ENCODE measurements at places on chromosomes 12 and 14.

DNA sequence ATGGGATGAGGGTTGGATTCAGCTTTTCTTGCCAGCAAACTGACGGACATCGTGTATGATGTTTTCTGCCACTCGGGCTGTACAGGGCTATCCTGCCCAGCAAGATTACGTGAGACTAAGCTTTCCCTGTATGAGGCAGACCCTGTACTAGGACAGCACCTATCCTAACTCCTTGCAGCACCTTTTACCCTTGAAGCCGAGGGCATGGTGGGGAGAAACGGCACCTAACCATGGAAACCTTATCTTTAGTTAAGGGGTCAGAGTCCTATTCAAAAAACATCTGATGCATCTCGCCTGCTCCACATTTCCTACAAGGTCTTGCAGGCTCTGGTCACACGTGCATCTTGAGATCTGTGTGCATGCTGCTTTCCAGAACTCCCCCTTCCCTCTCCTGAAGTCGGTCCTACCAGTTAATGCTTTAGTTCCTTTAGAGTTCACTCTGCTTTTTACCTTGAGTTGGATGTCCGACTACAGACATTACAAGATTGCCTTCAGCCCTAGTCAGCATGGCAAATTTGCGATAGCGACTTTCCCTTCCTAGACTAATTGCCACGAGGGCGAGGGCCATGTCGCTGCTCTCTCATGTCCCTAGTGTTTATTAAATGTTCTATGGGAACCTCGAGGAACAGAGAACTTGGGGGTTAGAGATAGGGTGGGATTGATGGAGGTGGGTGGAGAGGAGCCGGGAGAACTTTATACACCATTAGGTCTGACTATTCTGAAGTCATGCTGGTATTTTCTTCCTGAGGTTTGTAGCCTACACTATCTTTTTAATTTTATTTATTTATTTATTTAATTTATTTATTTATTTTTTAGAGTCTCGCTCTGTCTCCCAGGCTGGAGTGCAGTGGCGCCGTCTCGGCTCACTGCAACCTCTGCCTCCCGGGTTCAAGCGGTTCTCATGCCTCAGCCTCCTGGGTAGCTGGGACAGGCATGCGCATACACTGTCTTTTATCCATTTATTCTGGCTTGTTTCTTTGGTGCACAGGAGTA is 6.6 kb downstream of the RAN start:
- DNase-seq: no peak

- DNase-seq: no peak
These were observed 327.6 kb upstream of the SFSWAP start for GRCh38 chr12:131383291-131383690.

DNA sequence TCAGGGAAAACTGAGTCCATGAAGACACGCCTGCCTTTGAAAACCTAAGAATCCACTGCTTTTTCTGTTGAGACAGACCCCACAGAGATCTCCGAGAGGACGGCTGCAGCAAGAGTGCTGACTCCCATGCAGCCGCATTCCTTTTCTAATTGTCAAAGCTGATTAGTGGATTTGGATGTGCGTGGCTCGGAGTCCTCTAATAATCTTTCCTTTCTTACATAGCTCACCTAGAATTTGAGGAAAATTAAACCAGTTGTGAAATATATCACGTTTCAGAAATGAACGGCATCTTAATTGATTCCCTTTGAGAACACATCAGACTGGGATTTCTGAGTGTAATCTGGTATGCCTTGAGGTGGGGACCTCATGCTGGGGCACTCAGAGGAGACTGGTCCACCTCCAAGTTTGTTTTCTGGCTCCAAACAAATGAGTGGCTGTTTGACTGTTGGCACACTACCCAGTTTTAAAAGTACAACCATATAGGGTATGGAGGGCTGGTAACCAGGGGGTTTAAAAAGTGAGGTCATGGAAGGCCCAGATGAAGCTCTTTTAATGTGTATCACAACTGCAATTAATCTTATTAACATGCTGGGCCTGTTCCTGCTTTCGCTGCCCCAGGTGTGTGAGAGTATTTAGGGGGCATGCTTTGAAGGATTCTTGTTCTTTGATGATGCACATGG is 63.3 kb downstream of the RASSF3 start:
- no peak for DNase-seq

- peak; percentile 41 for DNase-seq
These were observed 84.6 kb downstream of the VCPKMT start for GRCh38 chr14:50031602-50032313.

DNA sequence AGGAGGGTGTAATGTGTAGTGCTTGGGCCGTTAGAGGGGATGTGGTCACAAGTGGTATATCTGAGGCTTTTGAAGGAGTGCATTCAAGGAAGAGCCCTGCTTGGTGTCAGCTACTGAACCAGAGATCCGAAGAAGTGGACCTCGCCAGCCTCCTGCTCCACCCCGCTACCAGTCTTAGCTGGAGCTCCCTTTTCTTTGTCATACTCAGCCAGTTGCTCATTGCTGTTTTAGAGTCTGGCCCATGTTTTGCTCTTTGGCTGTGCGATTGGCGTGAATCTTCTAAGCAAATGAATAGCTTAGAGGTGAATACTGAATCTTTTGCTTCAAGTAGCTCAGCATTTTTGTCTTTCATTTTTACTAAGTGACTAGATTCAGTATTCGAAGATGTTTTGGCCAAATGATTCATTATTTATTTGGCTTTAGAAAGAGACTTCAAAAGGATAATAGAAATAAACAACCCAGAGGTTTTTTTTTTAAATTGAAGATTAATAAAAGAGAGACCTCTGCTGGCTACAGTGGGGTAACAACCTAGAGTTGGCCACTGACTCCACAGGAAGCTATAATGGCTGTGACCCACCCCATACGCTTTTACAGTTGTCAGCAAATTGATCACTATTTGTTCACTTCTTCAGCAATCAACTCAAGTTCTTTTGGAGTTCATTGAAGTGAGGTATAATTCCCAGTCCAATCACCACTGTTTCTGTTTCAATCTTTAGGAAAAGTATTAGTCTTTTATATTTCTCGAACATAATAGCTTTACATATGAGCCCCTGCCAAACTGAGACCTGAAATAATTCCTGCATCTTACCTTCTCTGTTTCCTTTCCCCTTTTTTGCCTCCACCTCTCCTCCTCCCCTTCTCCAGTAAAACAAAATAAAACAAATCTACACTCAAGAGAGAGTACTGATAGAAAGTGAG is 19.9 kb downstream of the CDKN1B start:
- DNase-seq: peak; percentile 80

- DNase-seq: peak; percentile 18
These were observed 27.4 kb upstream of the DDHD1 start for GRCh38 chr14:53180272-53181221.

GRCh38 chr12:108029051-108029835 is 99.8 kb upstream of the WSCD2 start:
- DNase-seq: no peak

- DNase-seq: no peak
These were observed 113.0 kb downstream of the BEGAIN start for GRCh38 chr14:100474196-100474595.

GRCh38 chr12:130920723-130921381 is 32.9 kb upstream of the ADGRD1 start:
- DNase-seq: peak; percentile 92

- no peak for DNase-seq
These were observed 11.7 kb upstream of the SLC17A8 start for GRCh38 chr12:100345020-100345767.

DNA sequence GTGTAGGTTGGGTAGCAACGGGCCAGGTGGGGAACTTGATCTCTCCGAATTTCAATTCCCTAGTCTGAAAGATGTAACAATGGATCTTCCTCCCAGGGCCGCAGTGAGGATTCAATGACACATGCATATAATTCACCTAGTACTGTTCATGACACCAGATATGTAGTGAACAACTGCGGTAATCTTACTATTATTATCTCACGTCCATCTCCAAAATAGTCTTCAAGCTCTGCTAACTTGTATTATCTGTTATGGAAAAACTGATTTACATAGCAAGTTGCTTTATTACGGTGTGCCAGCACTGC is 26.4 kb downstream of the MOK start:
- DNase-seq: no peak

DNA sequence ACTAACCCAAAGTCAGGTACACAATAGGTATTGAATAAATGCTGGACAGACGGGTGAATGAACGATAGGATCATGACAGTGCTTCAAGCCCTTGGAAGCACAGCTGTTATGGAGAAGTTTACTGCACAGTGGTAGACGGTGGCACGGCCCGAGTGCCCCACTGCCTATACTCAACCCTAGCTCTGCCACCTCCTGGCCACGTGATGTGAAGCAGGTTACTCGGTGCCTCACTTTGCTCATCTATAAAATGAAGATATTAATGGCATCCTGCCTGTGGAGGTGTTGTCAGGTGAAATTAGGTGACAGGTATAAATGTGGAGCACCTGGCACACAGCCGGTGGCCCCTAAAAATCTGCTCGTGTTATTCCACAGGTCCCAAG is 5.8 kb downstream of the ASB2 start:
- no peak for DNase-seq

DNA sequence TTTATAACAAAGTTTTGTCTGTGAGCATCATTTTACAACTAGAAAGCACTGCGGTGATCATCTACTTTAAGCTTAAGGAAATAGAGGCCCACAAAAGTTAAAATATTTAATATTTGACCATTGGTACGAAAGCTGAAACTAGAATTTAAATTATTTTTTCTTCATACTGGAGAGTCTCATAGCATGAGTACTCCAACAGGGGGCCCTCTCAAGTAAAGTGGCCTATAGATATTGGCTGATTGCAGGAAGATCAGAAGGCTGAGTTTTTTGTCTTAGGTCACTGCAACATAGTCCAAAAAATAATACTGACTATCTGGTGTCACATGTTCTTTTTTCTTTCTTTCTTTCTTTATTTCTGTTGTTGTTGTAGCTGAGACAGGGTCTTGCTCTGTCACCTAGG is 75.3 kb upstream of the ZDHHC17 start:
- no peak for DNase-seq

- DNase-seq: peak; percentile 22
These were observed 155.9 kb downstream of the SLC41A2 start for GRCh38 chr12:104802208-104802607.

GRCh38 chr12:114287821-114288525 is 118.0 kb downstream of the TBX5 start:
- no peak for DNase-seq

GRCh38 chr12:7100239-7100638 is 8.0 kb upstream of the C1R start:
- DNase-seq: no peak

DNA sequence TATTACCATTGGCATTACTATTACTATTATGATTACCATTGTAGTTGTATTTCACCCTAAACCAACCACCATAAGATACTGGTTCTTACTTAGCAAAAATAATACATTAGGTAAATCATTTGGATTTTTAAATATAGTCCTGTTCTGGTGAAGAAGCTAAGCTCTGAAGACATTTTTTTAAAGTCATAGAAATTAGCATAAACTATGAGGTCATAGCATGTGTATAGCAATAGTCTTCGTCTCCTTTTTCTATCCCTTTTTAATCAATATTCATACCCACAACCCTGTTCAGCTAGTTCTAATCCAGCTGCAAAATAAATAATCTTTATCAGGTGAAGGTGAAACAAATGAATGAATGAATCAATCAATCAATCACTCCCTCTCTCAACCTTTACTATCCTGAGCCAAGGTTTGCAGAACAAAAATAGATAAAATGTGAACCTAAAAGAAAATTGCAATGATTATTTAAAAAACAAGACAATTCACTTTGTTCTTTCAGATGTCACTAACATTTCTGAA is 134.5 kb downstream of the STXBP6 start:
- DNase-seq: no peak

- no peak for DNase-seq
These were observed 16.4 kb upstream of the RAB35 start for GRCh38 chr12:120132863-120133385.

GRCh38 chr12:61676520-61676919 is 583.7 kb upstream of the USP15 start:
- no peak for DNase-seq

- DNase-seq: no peak
These were observed 77.9 kb upstream of the BCL11B start for GRCh38 chr14:99349721-99350495.

- peak; percentile 27 for DNase-seq
These were observed 20.0 kb downstream of the BEST3 start for GRCh38 chr12:69679119-69679518.

GRCh38 chr14:81276073-81277069 is 55.6 kb upstream of the GTF2A1 start:
- DNase-seq: no peak

GRCh38 chr14:22448905-22449599 is 140.0 kb downstream of the DAD1 start:
- DNase-seq: peak; percentile 44

All from iris pigment epithelial cell (primary cell).